ENCODE measurements at places on chromosomes 5 and 9.

GRCh38 chr9:40928803-40929487 is 199.5 kb downstream of the FOXD4L6 start:
- DNase-seq: no peak

- DNase-seq: no peak
Observed at GRCh38 chr5:136425921-136426320, 60.6 kb upstream of the TRPC7 start.

- DNase-seq: no peak
Observed at GRCh38 chr5:113397046-113397445, 37.7 kb downstream of the TSSK1B start.

DNA sequence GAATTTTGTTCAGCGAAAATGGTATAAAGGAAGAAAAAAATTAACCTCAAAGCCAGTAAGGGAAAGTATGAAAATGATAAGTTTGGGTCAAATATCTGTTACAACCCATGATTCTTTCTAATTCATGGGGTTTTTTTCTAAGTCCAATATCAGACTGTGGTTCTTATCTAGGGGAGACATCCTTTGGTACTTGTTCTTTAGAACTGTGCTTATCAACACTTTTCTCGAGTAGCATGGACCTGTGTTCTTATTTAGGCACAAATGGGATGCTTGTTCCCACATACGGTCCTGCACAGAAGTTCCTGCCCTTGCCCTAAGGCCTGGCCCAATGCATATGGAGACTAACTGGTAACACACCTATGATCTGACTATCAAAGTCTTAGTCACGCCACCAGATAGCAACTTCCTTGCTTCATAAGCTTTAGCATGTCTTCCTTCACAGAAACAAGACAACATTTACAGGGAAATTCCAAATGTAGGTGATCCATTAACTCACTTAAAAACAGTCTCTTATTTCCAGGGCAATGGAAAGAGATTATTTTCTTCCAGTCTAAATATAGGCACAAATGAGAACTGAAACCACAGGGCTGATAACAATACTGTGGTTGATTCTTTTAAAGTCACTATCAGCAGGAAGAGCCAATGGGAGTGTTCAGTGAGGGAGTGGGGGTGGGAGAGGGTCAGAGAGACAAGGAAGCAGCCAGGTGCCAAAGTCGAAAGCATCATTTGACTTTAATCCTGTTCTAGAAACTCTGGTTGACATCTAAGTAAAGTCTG is 268.8 kb upstream of the ANKRD55 start:
- no peak for DNase-seq

Data from GM04504 (cell line).